ENCODE measurements at places on chromosomes 3 and 15.

- DNase-seq, result no peak
Observed at GRCh38 chr15:96054621-96055020, 275.9 kb upstream of the NR2F2 start.

DNA sequence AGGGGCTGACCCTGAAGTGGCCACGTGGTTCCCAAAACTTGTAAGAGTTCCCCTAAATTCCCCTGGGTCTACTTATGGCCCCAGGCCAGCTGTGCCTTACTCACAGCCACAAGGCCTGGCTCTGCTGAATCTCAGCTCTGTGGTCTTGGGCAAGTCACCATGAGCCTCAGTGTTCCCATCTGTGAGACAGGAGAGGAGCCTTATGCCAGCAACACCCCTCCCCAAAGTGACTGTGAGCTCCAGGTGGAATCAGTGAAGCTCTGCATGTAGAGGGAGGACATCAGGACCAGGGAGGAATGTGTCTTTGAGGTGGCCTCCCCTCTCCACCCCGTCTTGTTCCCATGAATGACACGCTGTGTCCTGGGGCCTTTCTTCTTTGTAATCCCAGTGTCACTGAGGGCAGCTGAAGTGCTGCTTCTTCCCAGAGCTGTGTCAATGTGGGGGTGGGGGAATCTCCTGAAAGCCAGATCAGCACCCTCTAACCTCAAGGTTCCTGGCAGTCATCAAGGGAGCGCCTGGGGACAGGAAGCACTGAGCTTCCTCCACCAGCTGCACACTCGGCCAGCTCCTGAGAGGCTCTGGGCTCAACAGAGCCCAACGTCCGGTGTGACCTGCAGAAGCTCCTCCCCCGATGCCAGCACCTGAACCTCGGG is 258.9 kb downstream of the UACA start:
- DNase-seq, result no peak

DNA sequence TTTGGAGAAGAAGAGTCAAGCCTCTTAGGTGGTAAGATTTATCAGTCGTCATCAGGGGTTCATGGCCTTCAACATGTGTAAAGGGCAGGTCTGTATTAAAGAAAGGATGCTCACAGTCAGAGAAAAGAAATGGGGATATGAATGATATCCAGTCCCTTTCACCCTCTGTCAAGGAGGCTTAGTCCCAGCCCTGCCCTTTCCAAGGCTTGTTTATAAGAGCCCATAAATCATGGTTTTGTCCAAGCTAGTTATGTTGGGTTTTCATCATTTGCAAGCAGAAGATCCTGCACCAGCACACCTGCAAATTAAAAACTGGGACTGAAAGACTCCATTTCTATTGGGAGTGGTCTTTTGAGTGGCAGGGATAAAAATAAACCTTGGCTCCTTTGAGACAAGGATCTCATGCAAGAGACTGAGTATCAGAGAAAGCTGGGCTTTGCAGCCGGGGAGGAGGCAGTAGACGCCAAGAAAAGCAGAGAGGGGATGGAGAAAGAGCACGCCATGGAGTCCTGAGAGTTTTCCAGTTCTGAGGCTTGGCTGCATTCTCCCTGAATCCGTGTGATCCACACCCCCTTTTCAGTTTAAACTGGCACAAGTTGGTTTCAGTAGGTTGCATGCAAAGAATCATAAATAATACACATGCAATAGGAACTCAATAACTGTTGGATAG is 12.6 kb upstream of the PDIA5 start:
- DNase-seq, result no peak

DNA sequence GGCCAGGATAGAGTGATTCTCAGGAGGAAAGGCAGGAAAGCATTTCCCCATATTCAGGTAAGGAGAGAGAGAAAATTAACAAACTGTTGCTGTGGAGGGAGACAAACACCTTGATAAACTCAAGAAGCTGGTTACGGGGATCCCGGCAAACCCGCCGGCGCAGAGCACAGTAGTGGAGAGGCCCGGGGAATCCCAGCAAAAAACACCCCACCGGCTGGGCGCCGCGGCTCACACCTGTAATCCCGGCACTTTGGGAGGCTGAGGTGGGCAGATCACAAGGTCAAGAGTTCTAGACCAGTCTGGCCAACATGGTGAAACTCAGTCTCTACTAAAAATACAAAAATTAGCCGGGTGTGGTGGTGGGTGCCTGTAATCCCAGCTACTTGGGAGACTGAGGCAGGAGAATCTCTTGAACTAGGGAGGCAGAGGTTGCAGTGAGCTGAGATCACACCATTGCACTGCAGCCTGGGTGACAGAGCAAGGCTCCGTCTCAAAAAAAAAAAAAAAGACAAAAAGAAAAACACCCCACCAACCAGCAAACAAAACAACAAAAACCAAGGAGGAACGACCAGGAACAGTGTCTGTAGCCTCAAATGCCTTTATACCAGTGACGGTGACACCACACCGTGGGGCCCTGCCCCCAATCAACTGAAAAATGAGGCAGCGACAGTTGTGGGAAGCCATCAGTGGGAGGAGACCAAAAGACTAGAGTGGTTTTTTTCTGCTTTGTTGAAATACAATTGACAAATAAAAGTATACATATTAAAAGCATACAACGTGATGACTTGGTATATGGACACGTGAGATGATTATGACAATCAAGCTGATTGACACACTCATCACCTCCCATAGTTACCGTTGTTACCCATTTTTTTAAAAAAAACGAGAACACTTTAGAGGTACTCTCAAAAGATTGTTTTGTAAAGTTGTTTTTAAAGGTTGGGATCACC is 40.2 kb upstream of the IDH2 start:
- DNase-seq, result no peak

DNA sequence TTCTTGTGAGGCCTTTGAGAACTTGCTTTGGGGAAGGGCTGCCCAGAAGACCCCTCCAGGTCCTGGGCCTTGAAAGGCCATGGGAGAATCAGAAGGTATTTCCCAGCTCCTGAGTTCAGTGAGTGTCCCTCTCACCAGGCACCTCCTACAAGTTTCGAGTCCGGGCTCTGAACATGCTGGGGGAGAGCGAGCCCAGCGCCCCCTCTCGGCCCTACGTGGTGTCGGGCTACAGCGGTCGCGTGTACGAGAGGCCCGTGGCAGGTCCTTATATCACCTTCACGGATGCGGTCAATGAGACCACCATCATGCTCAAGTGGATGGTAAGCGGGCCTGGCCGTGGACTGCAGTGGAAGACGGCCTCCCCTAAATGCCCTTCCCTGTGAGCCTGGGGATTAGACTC is 68.3 kb downstream of the BOC start:
- no peak for DNase-seq

GRCh38 chr3:197295871-197296270 is 2.5 kb downstream of the DLG1 start:
- no peak for DNase-seq

GRCh38 chr3:184757022-184757651 is 45.3 kb upstream of the MAGEF1 start:
- DNase-seq, result no peak

GRCh38 chr3:156579427-156579851 is 24.5 kb upstream of the SSR3 start:
- DNase-seq, result no peak

- no peak for DNase-seq
Observed at GRCh38 chr15:100330629-100331215, 11.1 kb downstream of the ADAMTS17 start.

- DNase-seq, result no peak
Observed at GRCh38 chr15:67013696-67014095, 51.7 kb upstream of the SMAD3 start.

DNA sequence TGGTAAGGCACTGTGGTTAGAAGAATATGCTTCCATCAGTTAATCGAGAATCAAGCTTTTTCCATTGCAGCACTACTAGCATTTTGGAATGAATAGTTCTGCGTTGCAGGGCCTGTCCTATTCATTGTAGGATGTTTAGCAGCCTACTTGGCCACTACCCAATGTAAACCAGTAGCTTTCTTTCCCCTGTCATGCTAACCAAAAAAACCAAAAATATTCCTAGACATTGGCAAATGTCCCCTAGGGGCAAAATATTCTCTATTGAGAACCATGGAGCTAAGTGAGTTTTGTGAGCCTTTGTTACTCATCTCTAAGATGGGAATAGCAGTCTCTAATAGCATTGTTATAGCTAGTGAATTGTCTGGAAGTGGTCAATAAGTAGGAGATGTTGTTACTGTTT is 187.2 kb downstream of the CADPS start:
- no peak for DNase-seq

DNA sequence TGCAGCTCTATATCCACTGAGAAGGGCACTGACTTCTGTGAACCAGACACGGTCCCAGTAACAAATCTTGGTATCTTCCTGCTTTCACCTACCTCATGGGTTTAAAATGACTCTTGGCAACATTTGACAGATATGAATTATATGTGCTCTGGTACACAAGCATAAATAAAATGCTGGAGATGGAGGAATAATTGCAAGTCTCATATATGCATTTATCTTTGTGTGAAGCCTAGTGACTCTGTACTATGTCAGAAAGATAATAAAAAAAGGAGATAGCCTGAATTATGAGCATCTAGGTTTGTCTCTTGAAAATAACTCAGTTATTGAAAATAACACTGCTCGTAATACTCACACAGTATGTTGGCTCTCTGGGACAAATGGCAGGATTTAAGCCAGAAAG is 167.1 kb upstream of the CRBN start:
- DNase-seq, result no peak

GRCh38 chr3:9876991-9877390 is 3.1 kb downstream of the CIDEC start:
- no peak for DNase-seq

DNA sequence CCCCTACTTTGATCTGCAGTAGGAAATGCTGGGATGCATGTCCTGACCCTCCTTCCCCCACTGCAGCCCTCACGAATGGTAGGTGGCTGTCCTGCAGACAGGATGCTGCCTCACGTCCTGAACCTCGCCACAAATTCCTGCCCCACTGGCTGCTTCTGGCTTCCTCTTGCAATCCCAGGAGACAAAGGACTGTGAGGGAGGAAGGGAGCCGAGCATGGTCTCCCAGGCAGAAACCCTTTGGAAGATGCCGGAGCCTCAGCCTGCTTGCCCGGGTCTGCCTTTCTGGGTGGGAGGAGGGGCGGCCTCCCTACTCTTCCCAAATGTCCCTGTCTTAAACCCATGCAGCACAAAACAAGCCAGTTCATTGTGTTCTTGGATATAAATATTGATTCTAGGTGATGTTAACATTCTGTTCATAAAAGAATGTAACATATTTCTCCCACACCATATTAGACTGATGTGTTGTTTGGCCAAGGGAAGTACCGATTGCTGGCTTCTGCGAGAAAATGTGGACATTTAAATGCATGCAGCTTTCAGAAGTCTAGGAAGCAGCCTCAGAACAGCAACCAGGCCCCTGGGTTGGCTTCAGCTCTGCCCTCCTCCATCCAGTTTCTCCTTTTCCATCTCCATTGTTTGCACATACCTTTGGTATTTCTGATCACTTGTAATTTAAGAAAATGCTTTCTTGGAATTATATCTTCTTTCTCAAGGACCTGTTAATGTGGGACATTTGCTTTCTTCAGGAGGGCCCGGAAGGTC is 75.3 kb downstream of the HMG20A start:
- DNase-seq, result no peak

DNA sequence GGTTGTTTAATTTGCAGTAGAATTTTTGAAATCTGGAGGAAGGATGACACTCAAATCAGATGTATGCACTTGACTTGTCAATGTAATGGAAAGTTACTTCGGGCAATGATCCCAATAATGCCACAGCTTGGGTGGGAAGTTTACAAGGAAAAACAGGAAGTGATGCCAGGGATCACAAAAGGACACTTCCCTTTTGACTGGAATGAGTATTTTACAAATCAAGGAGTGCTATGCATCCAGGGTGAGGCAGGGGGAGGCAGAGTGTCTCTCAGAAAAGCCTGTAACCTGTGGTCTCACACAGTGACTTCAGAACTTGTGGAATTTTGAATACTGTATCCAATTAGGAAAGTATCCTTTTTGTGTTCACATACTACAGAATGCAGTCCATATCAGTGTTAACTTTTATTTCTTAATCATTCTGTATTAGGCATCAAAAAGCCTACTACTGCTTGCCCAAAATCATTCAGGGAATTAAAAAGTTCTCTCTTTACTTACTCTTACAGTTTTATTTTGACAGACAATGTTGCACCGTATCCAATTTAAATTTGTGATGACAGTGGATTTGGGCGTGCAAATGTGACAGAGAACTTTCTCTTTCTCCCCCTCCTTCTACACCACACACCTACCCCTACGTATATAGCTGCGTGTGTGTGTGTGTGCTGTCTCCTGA is 445.1 kb downstream of the MECOM start:
- no peak for DNase-seq

DNA sequence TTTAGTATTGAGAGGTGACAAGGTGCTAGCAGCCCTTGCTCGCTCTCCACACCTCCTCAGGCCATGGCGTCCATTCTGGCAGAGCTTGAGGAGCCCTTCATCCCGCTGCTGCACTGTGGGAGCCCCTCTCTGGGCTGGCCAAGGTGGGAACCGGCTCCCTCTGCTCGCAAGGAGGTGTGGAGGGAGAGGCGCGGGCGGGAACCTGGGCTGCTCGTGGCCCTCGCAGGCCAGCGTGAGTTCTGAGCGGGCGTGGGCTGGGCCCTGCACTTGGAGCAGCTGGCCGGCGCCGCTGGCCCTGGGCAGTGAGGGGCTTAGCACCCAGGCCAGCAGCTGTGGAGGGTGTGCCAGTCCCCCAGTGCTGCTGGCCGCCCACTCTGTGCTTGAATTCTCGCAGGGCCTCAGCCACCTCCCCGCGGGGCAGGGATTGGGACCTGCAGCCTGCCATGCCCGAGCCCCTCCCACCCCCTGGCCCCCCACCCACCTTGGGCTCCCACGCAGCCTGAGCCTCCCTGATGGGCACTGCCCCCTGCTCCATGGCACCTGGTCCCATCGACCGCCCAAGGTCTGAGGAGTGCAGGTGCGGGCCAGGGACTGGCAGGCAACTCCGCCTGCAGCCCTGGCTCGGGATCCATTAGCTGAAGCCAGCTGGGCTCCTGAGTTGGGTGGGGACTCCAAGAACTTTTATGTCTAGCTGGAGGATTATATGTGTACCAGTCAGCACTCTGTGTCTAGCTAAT is 785.2 kb downstream of the DIPK2A start:
- DNase-seq, result no peak

DNA sequence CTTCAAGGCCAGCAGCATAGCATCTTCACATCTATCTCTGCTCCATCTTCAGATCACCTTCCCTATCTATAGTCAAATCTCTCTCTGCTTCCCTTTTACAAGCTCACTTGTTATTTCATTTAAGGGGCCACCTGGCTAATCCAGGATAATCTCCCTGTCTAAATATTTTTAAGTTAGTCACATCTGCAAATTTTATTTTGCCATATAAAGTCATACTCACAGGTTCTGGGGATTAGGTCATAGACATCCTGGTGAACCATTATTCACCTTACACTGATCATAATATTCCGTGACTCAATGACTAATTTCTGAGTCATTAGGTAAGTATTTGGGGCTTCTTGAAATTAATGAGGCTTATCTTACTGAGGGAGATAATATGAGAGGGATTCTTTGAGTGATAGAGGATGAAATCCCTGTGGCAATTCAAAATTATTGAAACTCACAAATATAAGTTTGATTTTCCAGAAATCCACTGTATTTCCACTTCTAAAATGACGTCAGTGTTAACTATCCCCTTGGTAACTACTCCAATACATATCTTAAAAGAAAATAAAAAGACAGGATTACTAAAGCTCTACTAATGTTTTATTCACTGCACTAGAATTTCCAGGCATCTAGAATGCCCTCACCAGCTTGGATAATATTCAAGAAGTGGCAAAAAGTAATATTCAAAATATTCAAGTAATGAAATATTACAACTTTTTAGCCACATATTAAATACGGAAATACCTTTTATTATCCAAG is 93.7 kb upstream of the RBMS3 start:
- DNase-seq, result no peak

All from SK-N-MC (cell line).